ENCODE measurements at places on chromosomes 5 and 9. TPM values are rescaled to one million over a fixed set of nuclear protein-coding genes. Genes with fewer than 3 reads are reported as not detected.

DNA sequence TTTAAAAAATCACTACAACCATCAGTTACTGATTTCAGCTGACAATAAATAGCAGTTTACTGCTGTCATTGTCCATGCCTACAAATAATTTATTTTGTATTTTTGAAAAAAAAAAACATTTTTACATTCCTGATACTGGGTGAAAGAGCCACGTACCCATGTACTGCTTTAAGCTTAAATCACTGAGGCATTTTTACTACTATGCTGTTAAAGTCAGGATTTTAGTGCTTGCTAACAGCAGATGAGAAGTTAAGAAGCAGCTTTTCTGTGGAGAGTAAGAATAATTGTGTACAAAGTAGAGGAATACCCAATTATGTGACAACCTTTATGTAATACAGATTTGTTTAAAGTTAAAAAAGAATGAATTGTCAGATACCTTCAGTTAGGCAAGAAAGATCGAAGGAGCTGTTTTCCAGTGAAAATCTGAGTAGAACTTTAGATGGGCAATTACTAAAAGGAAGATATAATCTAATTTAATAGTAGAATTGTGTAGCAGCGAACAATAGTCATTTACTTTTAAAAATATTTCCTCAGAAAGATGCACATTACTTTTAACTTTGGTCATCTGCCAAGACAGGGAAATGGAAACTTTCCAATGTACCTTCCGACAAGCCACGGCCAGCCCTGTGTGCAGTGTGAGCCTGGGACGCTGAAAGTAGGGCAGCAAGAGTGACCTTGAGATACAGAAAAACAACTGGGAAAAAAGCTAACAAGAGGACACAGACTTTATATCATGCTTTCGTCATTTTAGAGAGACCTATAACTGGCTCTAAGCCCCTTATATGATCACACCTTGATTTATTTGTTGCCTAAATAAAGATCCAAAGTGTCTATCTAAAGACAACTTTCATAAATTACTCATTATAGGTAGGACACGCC lies 39.9 kb downstream of the RHOBTB3 start:
- no peak overlapping the region for H3K27ac ChIP-seq
- no peaks in the 10 kb centered on the region for H3K4me1 ChIP-seq
- no peak overlapping the region for H3K4me3 ChIP-seq
- no peaks in the 10 kb centered on the region for H3K27me3 ChIP-seq
- DNase-seq: no peak

Gene ANKRD20A1
- total RNA-seq: 6.7 TPM

GRCh38 chr5:1998716-1999317 lies 116.1 kb upstream of the IRX4 start:
- no peak for DNase-seq
- no peaks in the 10 kb centered on the region for H3K36me3 ChIP-seq

DNA sequence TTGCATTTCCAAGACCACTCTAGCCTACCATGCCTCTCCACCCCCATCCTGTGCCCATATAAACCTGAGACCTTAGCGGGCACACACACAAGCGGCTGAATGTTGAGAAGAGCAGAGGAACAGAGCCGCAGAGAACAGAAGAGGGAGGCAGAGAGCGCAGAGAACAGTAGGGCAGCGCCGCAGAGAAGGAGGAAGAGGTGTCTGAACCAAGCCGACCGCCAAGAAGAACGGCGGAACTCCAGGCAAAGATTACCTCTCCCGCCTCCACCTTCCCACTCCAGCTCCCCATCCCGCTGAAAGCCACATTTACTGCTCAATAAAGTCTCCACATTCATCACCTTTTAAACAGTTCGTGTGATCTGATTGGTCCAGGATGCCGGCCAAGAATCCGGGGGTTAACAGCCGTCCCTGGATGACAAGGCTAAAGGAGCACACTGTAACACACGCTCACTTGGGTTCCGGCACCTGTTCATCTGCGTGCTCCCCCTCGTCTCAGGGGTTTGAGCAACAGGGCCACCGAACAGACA lies 33.2 kb downstream of the GRIN3A start:
- no peaks in the 10 kb centered on the region for H3K4me1 ChIP-seq
- H3K27me3 ChIP-seq: no peaks in the 10 kb centered on the region
- H3K27ac ChIP-seq: no peak overlapping the region
- DNase-seq: peak; percentile 26
- no peaks in the 10 kb centered on the region for H3K36me3 ChIP-seq

GRCh38 chr9:77806741-77807140 lies 158.6 kb upstream of the GNA14 start:
- H3K4me3 ChIP-seq: no peak overlapping the region
- H3K27me3 ChIP-seq: no peaks in the 10 kb centered on the region
- H3K27ac ChIP-seq: no peak overlapping the region
- DNase-seq: no peak

Gene HBEGF
- total RNA-seq: 58.9 TPM

Gene GHR
- total RNA-seq: 3.3 TPM

- no peaks in the 10 kb centered on the region for H3K27me3 ChIP-seq
- H3K4me3 ChIP-seq: no peak overlapping the region
- H3K4me1 ChIP-seq: no peaks in the 10 kb centered on the region
- H3K27ac ChIP-seq: no peak overlapping the region
These were observed 32.2 kb upstream of the OR2S2 start for GRCh38 chr9:35990155-35990554.

GRCh38 chr9:124559871-124560270 lies 52.7 kb upstream of the NR5A1 start:
- no peaks in the 10 kb centered on the region for H3K27me3 ChIP-seq
- H3K36me3 ChIP-seq: no peaks in the 10 kb centered on the region
- no peak for DNase-seq

Gene TYRP1
- total RNA-seq: 3.3 TPM

- H3K4me3 ChIP-seq: no peak overlapping the region
- H3K27ac ChIP-seq: no peak overlapping the region
- H3K27me3 ChIP-seq: peaks cover 7% of the 10 kb centered on the region
- no peaks in the 10 kb centered on the region for H3K36me3 ChIP-seq
- H3K4me1 ChIP-seq: peaks cover 16% of the 10 kb centered on the region
- DNase-seq: no peak
These were observed 165.2 kb downstream of the RMI1 start for GRCh38 chr9:84145780-84146179.

DNA sequence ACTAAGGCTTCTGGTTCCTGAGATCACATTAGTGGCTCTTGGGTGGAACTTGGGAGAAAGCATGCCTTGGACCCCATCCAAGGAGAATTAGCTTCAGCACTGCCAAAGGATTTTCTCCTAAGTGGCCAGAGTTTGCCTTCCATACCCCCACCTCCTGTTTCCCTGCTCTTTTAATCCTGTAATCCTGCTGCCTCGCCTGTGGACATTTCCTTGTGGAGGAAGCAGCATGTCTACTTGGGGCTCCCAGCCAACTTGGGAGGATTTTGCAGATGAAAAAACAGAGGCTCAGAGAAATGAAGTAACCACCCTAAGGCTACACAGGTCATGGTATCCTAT lies 1.6 kb downstream of the ARSI start:
- no peak for DNase-seq
- H3K36me3 ChIP-seq: no peaks in the 10 kb centered on the region
- peak overlapping the region; percentile 26 for H3K27ac ChIP-seq
- H3K4me3 ChIP-seq: peak overlapping the region; percentile 45
- H3K27me3 ChIP-seq: no peaks in the 10 kb centered on the region

GRCh38 chr5:141623186-141623585 lies 4.4 kb upstream of the DIAPH1 start:
- no peak overlapping the region for H3K4me3 ChIP-seq
- no peak for DNase-seq
- H3K36me3 ChIP-seq: peaks cover 20% of the 10 kb centered on the region
- H3K27me3 ChIP-seq: no peaks in the 10 kb centered on the region

Gene SEMA5A
- total RNA-seq: 5.2 TPM

Gene OSMR
- total RNA-seq: 65.9 TPM

Gene SPINK1
- not detected for total RNA-seq

Gene SLC36A3
- total RNA-seq: not detected

GRCh38 chr9:13063880-13064459 lies 215.5 kb downstream of the MPDZ start:
- H3K36me3 ChIP-seq: no peaks in the 10 kb centered on the region
- DNase-seq: no peak

Gene SAPCD2
- total RNA-seq: 0.83 TPM

DNA sequence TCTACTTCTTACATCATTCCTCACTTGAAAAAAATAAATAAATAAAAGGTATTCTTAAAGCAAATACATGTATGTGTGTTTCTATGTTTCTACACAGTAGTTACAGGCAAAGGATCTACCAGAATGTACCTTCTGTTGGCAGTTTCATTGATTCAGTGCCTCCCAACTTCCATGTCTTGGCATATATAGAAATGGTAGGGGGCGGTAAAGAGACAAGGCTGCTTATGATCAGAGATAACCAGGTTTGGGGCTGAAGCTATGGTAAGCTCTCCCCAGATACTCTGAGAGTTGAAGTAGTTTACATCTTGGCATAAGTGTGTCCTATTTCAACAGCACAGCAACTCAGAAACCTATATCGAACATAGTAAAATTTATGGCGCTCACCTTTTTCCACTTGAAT lies 1075.4 kb upstream of the C9orf72 start:
- no peaks in the 10 kb centered on the region for H3K27me3 ChIP-seq
- no peak for DNase-seq
- no peaks in the 10 kb centered on the region for H3K4me1 ChIP-seq
- no peak overlapping the region for H3K27ac ChIP-seq
- no peak overlapping the region for H3K4me3 ChIP-seq
- no peaks in the 10 kb centered on the region for H3K36me3 ChIP-seq

DNA sequence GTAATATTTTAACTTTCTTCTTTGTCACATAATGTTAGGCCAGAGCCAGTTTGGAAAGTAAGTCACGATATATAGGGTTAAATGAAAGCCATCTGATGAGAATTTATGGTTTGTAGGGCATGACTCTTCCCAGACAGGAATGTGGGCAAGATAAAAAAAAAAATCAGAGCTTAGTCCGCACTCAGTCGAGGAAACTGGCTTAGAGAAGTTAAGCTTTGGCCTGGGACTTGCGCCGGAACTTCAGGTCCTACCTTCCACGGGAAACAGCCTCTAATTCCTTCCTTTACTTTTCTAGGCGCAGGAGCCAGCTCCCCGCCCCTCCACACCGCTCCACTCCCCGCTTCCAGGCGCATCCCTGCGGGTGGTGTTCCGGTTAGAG lies 475 bp downstream of the DDX31 start:
- peaks cover 43% of the 10 kb centered on the region for H3K4me1 ChIP-seq
- no peaks in the 10 kb centered on the region for H3K27me3 ChIP-seq
- no peak for DNase-seq
- H3K27ac ChIP-seq: peak overlapping the region; percentile 99
- no peaks in the 10 kb centered on the region for H3K36me3 ChIP-seq
- H3K4me3 ChIP-seq: peak overlapping the region; percentile 87

Gene ZNF366
- 11.8 TPM for total RNA-seq

Gene C6
- total RNA-seq: 23.6 TPM

Gene UNC5A
- total RNA-seq: 0.44 TPM

GRCh38 chr9:114900942-114901802 lies 29.2 kb downstream of the TNFSF8 start:
- H3K4me3 ChIP-seq: no peak overlapping the region
- H3K27ac ChIP-seq: no peak overlapping the region
- H3K36me3 ChIP-seq: no peaks in the 10 kb centered on the region
- peaks cover 12% of the 10 kb centered on the region for H3K4me1 ChIP-seq

Gene FAXDC2
- total RNA-seq: 88.2 TPM

- no peaks in the 10 kb centered on the region for H3K27me3 ChIP-seq
- DNase-seq: no peak
- H3K4me3 ChIP-seq: no peak overlapping the region
- no peak overlapping the region for H3K27ac ChIP-seq
- H3K36me3 ChIP-seq: no peaks in the 10 kb centered on the region
These were observed 206.0 kb upstream of the PRR16 start for GRCh38 chr5:120258123-120258522.

Gene PKN3
- total RNA-seq: 25.4 TPM

GRCh38 chr9:125261501-125262293 lies at the start of gene GAPVD1:
GAPVD1 (plus strand) TSS chr9:125261826; CDS start chr9:125298922, 37,096 bp downstream.
- peak within 1 kb of the TSS; percentile 99 for H3K4me3 ChIP-seq
- H3K27me3 ChIP-seq: no peaks in the 10 kb centered on the region
- H3K36me3 ChIP-seq: no peaks in the 10 kb centered on the region
- H3K27ac ChIP-seq: peak within 1 kb of the TSS; percentile 91
- peak; percentile 92 for DNase-seq
- peaks cover 31% of the 10 kb centered on the region for H3K4me1 ChIP-seq

DNA sequence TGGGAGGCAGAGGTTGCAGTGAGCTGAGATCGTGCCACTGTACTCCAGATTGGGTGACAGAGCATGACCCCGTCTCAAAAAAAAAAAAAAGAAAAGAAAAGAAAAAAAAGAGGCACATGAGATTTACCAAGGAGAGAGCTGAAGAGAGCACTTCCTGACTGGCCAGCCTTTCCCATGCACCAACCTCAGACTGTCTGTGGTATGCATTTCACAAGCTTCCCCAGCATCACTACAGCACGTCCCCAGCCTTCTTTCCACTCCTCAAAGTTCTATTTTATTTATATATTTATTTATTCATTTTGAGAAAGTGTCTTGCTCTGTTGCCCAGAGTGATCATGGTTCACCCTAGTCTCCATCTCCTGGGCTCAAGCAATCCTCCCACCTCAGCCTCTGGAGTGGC lies 13.6 kb upstream of the FUBP3 start:
- H3K4me1 ChIP-seq: no peaks in the 10 kb centered on the region
- no peak overlapping the region for H3K27ac ChIP-seq
- DNase-seq: no peak
- H3K27me3 ChIP-seq: no peaks in the 10 kb centered on the region

DNA sequence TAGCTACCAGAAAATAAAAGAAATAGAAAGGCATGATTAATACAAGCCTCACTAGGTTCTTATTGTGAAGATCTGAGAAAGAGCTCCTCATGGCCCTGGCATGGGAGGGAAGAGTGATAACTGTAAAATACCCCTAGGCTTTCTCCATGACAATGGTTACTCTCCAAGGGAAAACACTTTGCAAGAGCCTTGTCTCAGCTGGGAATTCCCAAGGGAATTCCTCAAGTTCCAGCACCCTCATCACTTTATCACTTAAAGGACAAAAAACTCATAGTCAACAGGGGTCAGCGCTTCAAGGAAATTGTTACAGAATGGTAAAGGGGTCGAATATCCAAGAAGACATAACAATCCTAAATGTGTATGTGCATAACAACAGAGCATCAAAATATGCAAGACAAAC lies 21.2 kb downstream of the SYK start:
- no peaks in the 10 kb centered on the region for H3K4me1 ChIP-seq
- H3K4me3 ChIP-seq: no peak overlapping the region
- no peak overlapping the region for H3K27ac ChIP-seq
- H3K27me3 ChIP-seq: no peaks in the 10 kb centered on the region
- H3K36me3 ChIP-seq: no peaks in the 10 kb centered on the region

GRCh38 chr5:79845448-79846197 lies 145.4 kb downstream of the MTX3 start:
- no peaks in the 10 kb centered on the region for H3K27me3 ChIP-seq
- H3K36me3 ChIP-seq: no peaks in the 10 kb centered on the region
- H3K27ac ChIP-seq: no peak overlapping the region
- no peak for DNase-seq
- no peak overlapping the region for H3K4me3 ChIP-seq

Gene SLC6A19
- total RNA-seq: 0.06 TPM

Gene HARS2
- 19.7 TPM for total RNA-seq

Gene LHX6
- total RNA-seq: 3.1 TPM

DNA sequence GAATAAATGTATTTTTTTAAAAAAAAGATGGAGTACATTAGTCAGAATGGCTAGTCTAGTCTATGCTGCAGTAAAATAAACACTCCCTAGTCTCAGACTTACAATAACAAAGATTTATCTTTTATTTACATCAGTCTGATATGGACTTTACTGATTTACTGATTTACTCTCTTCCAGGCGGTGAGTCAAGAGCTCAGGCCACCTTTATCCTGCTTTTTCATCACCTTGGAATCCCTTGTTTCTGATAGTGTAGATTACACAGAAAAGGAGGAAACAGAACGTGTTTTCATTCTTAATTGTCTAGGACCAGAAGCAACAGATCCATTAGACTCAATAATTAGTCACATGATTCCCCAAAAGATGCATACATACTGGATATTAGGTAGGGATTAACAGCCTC lies 290.1 kb upstream of the TRPC7 start:
- no peaks in the 10 kb centered on the region for H3K27me3 ChIP-seq
- no peak for DNase-seq
- no peak overlapping the region for H3K4me3 ChIP-seq
- no peaks in the 10 kb centered on the region for H3K4me1 ChIP-seq
- no peak overlapping the region for H3K27ac ChIP-seq

Measured in upper lobe of left lung (tissue), 6 donors.